K562 (cell line): ENCODE measurements at places on chromosomes 7 and 10.
A peak's percentile ranks its signal among the peaks of the same experiment; 100 is the strongest.

DNA sequence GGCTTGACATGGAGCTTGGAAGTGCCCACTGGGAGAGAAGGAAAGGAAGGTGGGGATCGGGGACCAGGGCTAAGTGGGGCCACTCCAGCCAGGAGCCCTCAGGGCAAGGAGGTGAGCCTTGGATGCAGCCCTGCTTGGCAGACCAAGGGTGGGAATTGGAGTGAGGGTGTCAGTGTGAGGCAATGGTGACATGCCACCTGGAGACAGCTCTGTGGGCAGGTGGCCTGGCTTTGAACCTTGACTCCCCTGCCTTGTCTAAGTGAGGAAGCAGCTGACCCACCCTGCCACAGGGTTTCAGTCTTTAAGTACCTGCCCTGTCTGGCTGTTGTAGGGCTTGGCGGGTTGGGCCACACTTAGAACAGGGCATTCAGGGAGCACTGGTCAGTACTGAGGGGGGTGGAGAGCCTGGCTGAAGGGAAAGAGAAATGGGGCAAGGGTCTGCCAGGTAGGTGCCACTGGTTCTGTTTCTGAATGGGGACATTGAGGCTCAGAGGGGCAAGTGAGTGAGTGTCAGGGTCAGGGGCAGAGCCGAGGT is 4.8 kb downstream of the RAMP3 start:
- DNase-seq = no peak
- no peak overlapping the region for H3K27ac ChIP-seq
- H3K36me3 ChIP-seq = no peaks in the 10 kb centered on the region
- H3K4me1 ChIP-seq = peaks cover 8% of the 10 kb centered on the region; the same call in 1 of the 2 replicates

GRCh38 chr7:17369691-17370426 is 71.4 kb downstream of the AHR start:
- DNase-seq = no peak
- H3K4me3 ChIP-seq = no peak overlapping the region
- H3K27ac ChIP-seq = no peak overlapping the region
- H3K4me1 ChIP-seq = no peaks in the 10 kb centered on the region; the same call in 1 of the 2 replicates

GRCh38 chr7:105656922-105657521 is 75.7 kb upstream of the EFCAB10 start:
- H3K27me3 ChIP-seq = no peaks in the 10 kb centered on the region
- H3K36me3 ChIP-seq = no peaks in the 10 kb centered on the region

DNA sequence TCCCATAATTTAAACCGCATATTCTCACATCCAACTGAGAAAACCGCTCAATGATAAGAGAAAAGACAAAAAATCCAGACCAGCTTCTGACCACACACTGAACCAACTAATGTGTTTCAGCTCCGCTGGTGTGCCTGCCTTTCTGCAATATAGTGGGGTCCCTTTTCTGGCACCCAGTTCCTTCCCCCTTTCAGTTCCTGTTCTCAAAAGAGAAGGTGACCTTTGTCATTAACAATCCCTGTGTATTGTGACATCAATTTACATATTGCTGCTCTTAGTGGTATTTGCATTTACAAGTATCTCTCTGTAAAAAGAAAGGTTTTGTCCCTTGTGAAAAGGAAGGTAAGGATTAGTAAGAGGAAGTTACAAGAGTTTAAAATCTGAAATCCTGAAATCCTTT is 1.4 kb downstream of the PPP1R17 start:
- no peaks in the 10 kb centered on the region for H3K36me3 ChIP-seq
- no peaks in the 10 kb centered on the region for H3K4me1 ChIP-seq
- H3K4me3 ChIP-seq = no peak overlapping the region

DNA sequence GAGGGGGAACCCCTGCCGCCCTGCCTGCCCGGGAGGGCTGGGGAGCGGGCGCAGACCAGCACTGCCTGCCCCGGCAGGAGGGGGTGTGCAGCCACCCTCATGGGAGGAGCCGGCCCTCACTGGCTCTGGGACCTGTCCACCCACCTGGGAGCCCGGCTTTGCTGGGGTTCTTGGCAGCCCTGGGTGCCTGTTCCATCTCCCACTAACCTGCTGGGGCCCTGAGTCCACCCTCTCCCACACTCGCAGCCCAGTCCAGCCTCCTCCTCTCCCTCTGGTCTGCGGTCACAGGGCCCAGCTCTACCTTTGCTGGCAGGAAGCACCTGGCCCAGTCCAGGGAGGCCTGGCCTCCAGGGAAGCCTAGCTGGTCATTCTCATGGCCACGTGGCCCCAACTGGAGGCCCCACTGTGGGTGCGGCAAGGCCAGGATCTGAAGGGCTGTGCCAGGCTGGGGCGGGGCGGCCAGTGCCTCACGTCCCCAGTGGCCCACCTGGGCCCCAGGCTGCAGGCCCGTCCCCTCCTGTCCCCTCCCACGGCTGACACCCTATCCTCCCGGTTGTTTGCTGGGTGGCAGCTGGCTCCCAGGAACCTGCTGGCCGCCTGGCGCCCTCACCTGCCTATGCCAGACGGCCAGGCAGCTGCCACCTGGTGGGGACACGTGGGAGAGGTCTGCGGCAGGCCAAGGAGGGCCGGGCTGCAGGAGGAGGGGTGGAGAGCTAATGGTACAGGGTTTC is at the start of gene TMEM184A:
TSS of gene TMEM184A (minus strand) at position 393 of the 731 bp plus-strand sequence. CDS start 721 bp downstream, outside the sequence.
- H3K4me1 ChIP-seq = peaks cover 66% of the 10 kb centered on the region
- no peak within 1 kb of the TSS for H3K27ac ChIP-seq
- H3K4me3 ChIP-seq = no peak within 1 kb of the TSS
- no peaks in the 10 kb centered on the region for H3K36me3 ChIP-seq

- 0 out of 3 replicates have a peak, but pooled peaks cover 8% of the 10 kb centered on the region for H3K36me3 ChIP-seq
- H3K4me1 ChIP-seq = no peaks in the 10 kb centered on the region; the same call in 2 of the 3 replicates
- no peaks in the 10 kb centered on the region; the same call in 1 of the 2 replicates for H3K27me3 ChIP-seq
Observed at GRCh38 chr10:113720386-113720785, 31.1 kb upstream of the PLEKHS1 start.

- H3K27ac ChIP-seq = no peak overlapping the region
- no peaks in the 10 kb centered on the region for H3K27me3 ChIP-seq
- DNase-seq = no peak
- H3K4me1 ChIP-seq = no peaks in the 10 kb centered on the region
- no peak overlapping the region for H3K4me3 ChIP-seq
Observed at GRCh38 chr7:112715525-112715924, 74.7 kb downstream of the TMEM168 start.

- no peak overlapping the region for H3K27ac ChIP-seq
- H3K4me1 ChIP-seq = no peaks in the 10 kb centered on the region
- no peaks in the 10 kb centered on the region for H3K27me3 ChIP-seq
- DNase-seq = no peak
- H3K4me3 ChIP-seq = no peak overlapping the region
Observed at GRCh38 chr7:148374396-148375259, 215.9 kb upstream of the C7orf33 start.

GRCh38 chr10:74056050-74056818 is 58.3 kb downstream of the VCL start:
- H3K27me3 ChIP-seq = no peaks in the 10 kb centered on the region
- H3K27ac ChIP-seq = peak overlapping the region; percentile 63
- peaks cover 8% of the 10 kb centered on the region; the same call in 2 of the 3 replicates for H3K36me3 ChIP-seq
- no peak overlapping the region for H3K4me3 ChIP-seq
- no peak for DNase-seq

- no peak overlapping the region for H3K27ac ChIP-seq
- peaks cover 5% of the 10 kb centered on the region; the same call in 1 of the 3 replicates for H3K36me3 ChIP-seq
- DNase-seq = no peak
Observed at GRCh38 chr10:58356756-58357155, 21.9 kb downstream of the UBE2D1 start.

GRCh38 chr10:99843310-99843709 is 60.9 kb downstream of the ABCC2 start:
- DNase-seq = no peak
- peaks cover 26% of the 10 kb centered on the region for H3K27me3 ChIP-seq
- no peaks in the 10 kb centered on the region for H3K4me1 ChIP-seq
- H3K4me3 ChIP-seq = no peak overlapping the region
- no peak overlapping the region for H3K27ac ChIP-seq

DNA sequence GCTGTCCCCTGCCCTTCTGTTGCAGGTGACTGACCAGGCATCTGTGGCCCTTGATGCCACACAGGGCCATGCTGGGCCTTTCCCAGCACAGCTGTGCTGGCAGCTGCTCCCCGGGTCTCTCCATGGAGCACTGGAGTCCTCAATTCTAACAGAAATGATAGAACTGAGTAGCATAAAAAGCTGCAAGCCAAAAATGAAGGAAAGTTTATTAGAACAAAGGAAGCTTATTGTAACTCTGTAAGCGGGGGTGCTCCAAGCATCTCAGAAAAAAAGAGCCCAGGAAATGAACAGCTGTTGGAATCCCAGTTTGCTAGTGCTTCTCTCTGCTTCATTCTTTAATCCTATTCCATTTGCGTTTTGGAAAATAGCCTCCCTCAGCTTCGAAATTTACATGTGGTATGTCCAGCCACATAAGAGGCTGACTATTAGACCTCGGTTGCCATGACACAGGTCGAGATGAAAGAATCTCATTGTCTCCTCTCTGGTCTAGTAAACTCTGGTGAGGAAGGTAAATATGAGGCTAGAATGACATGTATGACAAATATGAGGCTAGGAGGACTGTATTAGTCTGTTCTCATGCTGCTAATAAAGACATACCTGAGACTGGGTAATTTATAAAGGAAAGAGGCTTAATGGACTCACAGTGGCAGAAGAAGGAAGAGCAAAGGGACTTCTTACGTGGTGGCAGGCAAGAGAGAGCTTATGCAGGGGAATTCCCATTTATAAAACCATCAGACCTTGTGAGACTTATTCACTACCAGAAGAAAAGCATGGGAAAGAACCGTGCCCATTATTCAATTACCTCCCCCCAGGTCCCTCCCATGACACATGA is 23.7 kb downstream of the EPDR1 start:
- no peak for DNase-seq
- no peaks in the 10 kb centered on the region; the same call in 1 of the 2 replicates for H3K27me3 ChIP-seq
- no peak overlapping the region for H3K27ac ChIP-seq
- H3K4me3 ChIP-seq = no peak overlapping the region
- H3K4me1 ChIP-seq = peaks cover 5% of the 10 kb centered on the region
- H3K36me3 ChIP-seq = no peaks in the 10 kb centered on the region

DNA sequence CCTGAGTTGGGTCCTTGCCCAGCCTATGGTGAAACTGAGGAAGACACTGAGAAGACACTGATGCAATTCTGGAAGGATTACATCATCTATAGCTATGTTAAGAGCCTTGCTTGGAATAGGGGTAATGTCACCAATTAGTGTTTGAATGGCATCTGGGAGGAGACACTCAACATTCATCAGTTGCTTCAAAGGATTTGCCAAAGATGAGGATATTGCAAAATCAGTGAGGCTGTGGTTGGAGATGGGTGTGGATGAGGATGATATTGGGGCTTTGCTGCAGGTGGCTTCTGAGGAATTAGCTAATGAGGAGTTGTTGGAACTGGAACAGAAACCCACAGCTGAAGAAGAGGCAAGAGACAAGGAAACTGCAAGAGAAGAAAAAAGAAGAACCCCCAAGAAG is 146.7 kb upstream of the SP4 start:
- H3K4me3 ChIP-seq = no peak overlapping the region
- H3K27me3 ChIP-seq = no peaks in the 10 kb centered on the region
- DNase-seq = no peak
- H3K36me3 ChIP-seq = no peaks in the 10 kb centered on the region
- H3K4me1 ChIP-seq = no peaks in the 10 kb centered on the region

DNA sequence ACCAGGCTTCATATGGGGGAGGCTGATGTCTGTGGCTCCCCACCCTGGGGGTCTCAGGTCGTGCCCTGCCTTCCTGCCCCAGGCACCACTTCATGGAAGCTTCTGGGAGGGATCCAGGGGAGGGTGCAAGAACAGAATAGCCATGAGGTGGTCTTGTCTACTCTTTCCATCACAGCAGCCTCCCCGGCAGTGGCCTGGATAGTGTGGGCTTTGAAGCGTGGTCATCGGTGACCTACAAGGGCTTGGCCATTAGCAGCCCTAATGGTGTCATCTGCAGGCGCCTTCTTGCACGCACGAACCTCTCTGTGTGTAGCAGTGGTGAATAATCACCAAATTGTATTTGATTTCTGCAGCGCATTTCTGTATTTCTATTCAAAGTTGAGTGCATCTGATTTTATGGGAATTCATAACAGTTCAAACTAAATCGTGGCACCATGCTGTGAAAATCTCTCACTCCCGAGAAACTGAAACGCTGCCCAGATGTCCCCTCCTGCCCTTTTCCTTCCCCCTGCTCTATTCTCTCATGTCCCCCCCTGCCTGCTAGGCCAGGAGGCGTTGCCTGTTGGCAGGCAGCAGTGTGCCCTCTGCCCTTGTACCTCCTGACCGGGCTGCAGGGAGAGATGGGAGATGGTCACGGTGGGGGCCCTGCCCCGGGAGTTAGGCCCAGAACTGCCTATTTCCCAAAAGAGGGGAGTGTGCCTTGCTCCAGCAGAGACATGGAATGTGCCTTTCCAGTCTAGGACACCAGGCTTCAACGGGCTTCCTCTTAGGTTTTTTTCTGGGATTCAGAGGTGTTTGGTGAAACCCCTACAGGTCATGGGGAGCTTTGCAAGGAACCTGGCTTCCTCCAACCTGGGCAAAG is 34.8 kb downstream of the CDH23 start:
- DNase-seq = peak; percentile 48
- H3K4me1 ChIP-seq = no peaks in the 10 kb centered on the region
- H3K4me3 ChIP-seq = no peak overlapping the region
- no peak overlapping the region for H3K27ac ChIP-seq
- peaks cover 30% of the 10 kb centered on the region for H3K27me3 ChIP-seq
